NCI-H748 treated with DMSO at 0.1 percent for 48 hours (cell line): ENCODE measurements at places on chromosomes 3 and 15.

- no peak for DNase-seq
These were observed 4.3 kb upstream of the TIPARP start for GRCh38 chr3:156670077-156670476.

- DNase-seq = no peak
These were observed 342.0 kb upstream of the PDZRN3 start for GRCh38 chr3:73966733-73967132.

DNA sequence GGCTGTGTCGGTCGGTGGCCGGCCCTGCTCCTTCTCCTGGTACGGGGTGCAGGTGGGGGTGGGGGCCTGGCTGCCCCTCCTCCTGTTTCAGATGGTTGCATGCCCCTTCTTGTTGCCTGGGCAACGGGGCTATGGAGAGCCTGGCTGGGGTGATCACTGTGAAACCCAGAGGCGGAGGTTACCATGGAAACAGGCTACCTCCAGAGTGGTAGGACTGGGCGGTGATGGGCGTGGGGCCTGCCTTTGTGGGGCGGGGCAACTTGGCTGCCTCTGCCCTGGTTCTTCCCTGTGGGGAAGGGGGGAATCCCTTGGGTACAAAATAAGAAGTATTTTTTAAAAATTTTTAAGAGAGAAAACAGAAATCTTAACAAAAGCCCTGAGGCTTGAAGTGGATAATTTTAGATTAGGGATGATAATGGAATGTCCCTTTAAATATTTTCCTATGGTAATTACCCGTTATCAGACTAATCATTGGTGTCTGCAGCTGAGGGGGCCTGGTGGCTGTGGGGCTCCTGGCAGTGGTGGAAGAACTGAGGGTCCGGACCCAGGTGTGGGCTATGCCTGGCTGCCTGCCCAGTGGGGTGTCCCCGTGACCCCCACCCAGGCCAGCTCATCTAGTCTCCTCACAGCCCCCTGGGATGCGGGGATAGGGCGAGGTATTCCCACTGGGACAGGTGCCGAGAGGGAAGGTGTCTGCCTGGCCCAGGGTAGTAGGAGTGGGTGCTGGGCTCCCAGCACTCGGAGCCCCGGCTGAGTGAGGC is 32.5 kb downstream of the PLXNA1 start:
- DNase-seq = peak; percentile 3

DNA sequence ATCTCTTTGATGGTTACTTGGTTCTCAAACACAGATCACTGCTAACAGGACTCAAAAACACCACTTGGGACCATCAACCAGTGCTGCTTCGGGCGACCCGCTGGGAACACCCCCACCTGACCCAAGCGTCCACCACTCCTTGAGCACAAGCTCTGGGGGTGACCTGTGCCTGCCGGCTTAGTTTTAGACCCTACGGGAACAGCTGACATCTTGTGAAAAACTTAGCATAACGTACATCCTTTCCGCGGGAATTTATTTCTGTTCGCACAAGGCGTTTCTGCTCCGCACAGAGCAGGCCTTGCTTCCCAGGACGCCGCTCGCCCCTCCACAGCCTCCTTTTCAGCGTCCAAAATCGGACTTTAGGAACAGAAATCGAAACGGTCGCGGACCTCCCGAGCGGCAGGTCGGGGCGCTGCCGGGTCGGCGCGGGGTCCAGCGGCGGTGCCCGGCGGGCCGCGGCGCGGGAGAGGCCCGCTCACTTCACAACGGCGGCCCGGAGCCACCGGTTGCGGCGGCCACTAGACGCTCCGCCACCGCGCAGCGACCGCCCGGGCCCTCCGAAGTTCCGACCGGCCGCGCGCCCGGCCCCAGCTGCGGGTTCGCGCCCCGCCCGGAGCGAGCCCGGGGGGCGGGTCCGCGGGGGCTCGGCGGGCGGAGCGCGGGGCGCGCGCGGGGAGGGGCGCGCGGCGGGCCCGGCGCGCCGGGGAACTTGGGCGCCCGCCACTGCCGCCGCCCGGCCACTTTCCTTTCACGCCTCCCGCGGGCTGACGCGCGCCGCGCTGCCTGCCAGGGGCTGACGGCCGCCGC is 959 bp downstream of the SFMBT1 start:
- DNase-seq = no peak

DNA sequence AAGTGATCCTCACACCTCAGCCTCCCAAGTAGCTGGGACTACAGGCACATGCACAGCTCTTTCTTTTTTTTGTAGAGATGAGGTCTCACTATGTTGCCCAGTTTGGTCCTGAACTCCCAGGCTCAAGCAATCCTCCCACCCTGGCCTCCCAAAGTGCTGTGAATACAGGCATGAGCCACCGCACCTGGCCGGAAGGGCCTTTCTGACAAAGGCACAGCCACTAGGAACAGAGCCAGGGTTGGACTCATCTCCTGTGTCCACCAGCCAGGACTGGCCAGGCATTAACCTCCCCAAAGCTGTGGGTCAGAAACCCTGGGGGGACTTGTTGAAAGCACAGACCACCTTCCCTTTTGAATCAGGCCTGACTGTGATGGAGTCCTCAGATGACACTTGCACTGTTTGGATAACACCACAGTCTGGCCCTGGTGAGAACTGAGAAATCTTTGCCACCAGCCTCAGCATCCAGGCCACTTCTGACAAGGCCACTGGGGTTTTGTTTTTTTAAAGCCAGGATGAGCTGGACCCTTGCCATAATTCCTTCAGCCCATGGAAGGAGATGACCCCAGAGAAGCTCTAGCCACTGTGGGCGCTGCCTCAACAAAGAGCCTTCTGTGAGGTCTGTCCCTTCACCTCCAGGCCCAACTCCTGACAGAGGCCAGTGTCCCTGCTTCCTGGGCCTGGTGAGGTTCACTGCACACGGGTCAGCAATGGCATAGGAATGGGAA is 4.8 kb downstream of the TKT start:
- DNase-seq = no peak

GRCh38 chr3:12328837-12329462 is 40.1 kb downstream of the PPARG start:
- no peak for DNase-seq

DNA sequence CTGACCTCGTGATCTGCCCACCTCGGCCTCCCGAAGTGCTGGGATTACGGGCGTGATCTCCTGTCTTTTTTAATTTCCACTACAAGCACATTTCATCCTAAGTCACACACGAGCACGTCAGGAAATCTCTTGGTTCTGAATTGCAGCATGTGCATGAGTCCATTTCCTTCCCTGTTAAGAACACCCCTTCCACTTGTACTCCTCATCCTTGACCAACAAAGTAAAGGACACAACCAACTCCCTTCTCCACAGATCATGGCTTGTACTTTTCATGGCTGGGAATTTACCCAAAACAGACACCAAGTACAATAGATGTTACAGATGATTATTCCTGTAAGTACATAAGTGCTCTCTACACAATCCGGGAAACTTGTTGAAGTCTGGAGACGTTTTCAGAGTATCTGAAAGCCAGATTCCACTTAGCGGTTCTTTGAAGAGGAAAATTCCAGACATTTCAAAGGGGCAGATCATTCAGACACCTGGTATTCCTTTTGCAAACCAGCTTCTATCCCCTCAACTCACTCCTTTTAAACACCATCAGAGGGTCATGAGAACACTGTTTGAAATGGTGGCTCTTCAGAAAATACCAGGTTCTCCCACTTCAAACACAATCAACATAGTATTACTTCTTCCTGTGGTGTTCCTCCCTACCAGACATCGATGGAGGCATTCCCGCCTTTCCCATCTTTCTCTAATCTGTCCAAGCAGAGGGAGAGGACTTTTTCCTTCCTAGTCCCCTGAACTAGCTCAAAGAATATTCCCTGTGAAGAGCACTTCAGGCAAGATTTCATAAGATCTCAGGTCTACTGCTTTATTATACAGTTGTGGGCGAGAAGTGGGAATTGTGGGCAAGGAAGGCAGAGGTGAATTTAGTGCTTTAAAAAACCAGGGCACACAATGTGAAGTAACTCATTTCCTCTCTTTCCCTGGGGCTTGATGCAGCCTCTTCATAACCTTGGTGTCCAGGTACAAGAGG is 80.1 kb upstream of the TSC22D2 start:
- DNase-seq = no peak

DNA sequence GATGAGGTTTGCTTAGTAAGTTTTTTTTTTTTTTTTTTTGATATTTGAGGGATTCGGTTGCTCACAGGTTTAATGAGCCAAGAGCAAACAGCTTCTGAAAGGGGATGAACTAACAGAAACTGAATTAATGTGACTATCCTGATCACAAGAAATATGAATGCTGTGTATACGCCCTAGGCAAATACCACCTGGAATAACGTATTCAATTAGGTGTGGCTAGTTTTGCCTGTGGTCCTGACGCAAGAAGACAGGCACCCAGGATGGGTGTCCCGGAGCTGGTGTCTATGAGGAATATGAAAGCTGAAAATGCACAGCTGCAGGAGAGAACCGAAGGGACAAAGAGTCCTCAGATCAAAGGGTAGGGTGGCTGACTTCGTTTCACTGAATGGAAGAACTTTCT is 14.6 kb downstream of the LSG1 start:
- DNase-seq = no peak

GRCh38 chr3:117322866-117323265 is 613.3 kb downstream of the TUSC7 start:
- no peak for DNase-seq

- DNase-seq = no peak
These were observed 77.5 kb upstream of the PRR23C start for GRCh38 chr3:139122221-139122581.

GRCh38 chr3:158753854-158754253 is 21.6 kb upstream of the RARRES1 start:
- DNase-seq = no peak

DNA sequence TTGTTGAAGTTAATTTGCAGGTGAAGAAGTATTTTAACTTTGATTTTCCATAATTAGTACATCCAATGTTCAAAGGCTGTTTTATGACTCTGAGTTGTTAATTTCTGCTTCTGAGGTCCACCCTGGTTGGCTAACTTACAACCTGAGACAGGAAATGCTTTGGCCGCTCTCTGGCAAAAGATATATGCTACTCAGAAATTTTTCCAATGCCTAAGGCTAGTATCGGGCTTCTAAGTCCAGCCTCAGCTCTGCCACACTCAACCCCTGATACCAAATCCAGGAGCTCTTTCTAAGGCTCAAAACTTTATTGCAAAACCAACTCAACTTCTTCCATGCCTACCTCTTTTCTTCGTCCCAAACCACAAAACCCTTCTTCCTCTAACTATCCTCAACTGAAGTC is 192.9 kb downstream of the NEK10 start:
- no peak for DNase-seq

- DNase-seq = no peak
These were observed 307.2 kb upstream of the CNTN3 start for GRCh38 chr3:74921676-74922075.

GRCh38 chr3:47008234-47008796 is 28.8 kb downstream of the NBEAL2 start:
- DNase-seq = no peak

DNA sequence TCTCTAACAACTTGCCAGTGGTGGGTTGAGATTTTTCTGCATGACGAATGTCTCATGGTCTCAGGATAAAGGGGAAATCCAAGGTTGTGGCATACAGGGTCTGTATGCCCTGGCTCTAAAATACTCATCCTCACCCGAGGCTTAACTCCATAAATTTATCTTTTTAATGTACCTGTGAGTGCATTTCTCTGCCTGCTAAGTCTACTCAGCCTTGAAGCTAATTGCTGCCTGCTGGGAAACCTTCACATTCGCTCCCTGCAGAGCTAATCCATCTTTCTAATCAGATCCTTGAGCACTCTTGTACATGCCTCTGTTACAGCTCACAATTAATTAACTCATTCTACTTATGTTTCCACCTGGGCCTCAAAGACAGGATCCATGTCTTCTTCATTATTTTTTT is 93.8 kb downstream of the CMSS1 start:
- no peak for DNase-seq

DNA sequence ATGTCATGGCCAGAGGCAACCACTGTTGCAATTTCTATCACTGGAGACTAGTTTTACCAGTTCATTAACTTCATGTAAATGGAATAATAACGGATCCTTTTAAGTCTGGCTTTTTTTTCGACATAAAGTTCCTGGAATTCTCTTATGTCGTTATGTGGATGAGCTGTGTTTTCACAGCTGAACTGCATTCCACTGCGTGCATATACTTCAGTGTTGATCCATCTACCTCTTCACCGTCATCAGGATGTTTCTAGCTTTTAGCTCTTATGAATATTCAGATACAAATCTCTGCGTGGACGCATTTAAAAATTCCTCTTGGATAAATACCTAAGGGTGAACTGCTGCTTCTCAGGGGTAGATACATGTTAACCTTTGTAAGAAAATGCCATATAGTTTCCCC is 15.6 kb upstream of the CYFIP1 start:
- DNase-seq = no peak

GRCh38 chr3:96319166-96319565 is 495.2 kb upstream of the EPHA6 start:
- DNase-seq = no peak

DNA sequence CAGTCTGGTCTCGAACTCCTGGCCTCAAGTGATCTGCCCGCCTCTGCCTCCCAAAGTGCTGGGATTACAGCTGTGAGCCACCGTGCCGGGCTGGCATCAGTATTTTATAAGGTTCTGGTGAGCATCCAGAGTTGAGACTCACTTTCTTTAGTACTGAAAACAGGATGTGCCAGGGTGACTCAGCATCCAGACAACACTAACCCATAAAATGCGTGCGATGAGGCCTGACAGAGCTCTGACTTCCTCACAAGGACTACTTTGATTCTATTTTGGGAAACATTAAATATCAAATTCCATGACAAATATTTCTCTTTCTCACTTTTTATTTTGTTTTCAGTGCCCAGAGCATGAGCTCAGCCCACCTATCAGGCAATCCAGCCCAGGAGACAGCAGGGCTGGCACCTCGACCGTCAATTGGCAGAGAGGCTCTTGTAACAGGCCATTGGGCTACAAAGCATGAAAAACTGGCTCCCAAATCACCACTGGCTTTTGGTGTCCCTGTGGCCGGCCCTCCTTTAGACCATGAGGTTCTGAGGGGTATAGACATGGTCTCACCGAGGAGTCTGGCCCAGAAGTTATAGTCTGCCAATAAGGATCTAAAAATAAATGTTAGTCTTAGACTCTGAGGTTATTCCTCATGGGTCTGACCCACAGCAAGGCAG is 75.0 kb downstream of the FEM1B start:
- DNase-seq = no peak

- DNase-seq = no peak
These were observed 50.7 kb downstream of the MYLK start for GRCh38 chr3:123833398-123833785.

DNA sequence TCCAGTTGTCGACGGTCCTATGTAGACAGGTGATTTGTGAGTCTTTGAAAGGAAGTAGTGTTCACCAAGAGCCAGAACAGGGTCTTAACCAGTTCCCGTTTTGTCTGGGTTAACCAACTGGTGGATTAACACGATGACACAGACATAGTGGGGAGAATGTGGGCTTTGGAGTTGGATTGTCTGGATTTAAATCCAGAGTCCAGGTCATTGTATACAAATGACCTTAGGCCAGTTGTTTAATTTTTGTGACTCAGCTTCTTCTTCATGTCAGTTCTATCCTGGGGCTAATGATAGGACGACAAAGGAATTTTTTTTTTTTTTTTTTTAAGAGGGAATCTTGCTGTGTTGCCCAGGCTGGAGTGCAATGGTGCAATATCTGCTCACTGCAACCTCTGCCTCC is 126.7 kb downstream of the LPP start:
- DNase-seq = no peak

- DNase-seq = no peak
These were observed 1.7 kb downstream of the CHDH start for GRCh38 chr3:53844262-53845102.

GRCh38 chr3:182019926-182020325 is 308.2 kb downstream of the SOX2 start:
- no peak for DNase-seq

GRCh38 chr15:77858792-77859490 is 218.6 kb downstream of the TBC1D2B start:
- DNase-seq = no peak
